CD4-positive, alpha-beta T cell treated with Interleukin-17A for 4 hours (primary cell): ENCODE measurements at places on chromosomes 11 and 22.

- no peak for DNase-seq
These were observed 253.2 kb downstream of the LARGE1 start for GRCh38 chr22:33666961-33667619.

GRCh38 chr11:10233581-10233980 lies 60.4 kb downstream of the SBF2 start:
- DNase-seq: no peak

DNA sequence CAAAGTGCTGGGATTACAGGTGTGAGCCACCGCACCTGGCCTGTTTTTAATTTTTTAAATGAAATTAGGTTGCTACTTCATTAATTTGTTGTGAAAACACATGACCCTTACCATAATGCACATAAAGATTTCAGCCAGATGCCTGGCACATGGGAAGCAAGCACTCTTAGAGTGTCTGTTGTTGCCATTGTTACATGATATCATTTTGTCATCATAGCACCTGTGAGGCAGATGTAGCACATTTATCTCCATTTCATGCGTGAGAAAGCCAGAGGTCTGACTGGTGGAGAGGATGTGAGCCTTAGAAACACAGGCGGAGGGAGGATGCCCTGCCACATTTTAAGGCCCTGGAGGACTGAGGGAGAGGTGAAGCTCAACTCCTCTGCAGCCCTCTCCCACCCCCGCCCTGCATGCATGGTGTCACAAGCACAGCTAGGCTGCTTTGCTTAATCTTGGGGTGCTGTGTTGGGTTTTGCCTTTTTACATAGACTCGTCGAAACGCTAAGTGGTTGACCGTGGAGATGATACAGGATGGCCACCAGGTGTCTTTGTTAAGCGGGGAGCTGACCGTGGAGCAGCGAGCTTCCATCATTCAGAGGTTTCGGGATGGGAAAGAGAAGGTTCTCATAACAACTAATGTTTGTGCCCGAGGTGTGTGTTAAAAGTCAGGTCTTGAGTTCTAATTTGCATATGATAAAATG lies 14.0 kb downstream of the DDX25 start:
- DNase-seq: no peak

- no peak for DNase-seq
These were observed 12.1 kb upstream of the DNAJB7 start for GRCh38 chr22:40874016-40874415.

GRCh38 chr11:64083398-64084080 lies 47.8 kb downstream of the FLRT1 start:
- DNase-seq: no peak

DNA sequence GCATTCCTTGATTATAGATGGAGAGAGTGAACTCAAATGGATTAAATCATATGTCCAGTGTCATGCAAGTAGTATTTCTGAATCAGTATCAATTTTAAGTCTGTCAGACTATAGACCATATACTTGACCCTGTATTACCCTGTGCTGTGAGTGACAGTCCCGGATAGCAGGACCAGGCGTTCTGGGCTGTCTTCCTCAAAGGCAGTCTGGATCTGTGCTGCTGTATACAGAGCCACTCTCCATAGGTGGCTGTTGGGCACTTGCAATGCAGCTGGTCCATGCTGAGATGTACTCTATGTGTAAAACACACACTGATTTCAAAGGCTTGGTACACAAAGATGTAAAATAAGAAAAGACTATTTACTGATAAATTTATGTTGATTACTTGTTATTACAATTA lies 294.3 kb downstream of the OPCML start:
- no peak for DNase-seq

- DNase-seq: no peak
These were observed 407.5 kb upstream of the ANO5 start for GRCh38 chr11:21785351-21785750.

DNA sequence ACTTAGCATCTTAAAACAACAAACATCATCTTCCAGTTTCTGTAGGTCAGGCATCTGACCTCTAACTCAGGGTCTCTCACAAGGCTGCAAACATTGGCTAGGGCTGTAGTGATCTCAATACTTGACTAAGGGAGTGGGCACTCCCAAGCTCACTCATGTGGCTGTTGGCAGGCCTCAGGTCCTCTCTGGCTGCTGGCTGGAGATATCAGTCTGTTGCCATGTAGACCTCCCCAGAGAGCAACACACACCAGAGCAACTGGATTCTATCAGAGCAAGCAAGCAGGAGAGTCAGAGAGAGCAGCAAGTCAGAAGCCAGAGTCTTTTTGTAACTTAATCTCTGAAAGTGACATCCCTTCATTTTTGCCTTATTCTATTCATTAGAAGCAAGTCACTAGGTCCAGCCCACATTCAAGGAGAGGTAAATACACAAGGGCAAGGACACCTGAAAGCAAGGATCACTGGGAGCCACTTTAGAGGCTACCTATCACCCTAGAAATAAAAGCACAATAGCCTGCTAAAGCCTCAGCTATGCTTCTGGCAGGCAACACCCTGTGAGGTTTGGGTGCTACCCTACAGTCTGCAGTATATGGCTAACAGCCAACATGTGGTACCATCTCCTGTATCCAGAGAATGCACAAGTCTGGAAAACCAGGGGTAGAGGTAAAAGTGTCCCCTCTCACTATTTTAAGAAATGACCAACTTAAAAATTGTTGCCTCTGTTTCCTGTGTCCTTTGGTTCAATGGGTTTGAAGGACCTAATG lies 33.5 kb upstream of the CD44 start:
- DNase-seq: no peak

- DNase-seq: no peak
These were observed 31.2 kb downstream of the C11orf71 start for GRCh38 chr11:114368918-114369680.

DNA sequence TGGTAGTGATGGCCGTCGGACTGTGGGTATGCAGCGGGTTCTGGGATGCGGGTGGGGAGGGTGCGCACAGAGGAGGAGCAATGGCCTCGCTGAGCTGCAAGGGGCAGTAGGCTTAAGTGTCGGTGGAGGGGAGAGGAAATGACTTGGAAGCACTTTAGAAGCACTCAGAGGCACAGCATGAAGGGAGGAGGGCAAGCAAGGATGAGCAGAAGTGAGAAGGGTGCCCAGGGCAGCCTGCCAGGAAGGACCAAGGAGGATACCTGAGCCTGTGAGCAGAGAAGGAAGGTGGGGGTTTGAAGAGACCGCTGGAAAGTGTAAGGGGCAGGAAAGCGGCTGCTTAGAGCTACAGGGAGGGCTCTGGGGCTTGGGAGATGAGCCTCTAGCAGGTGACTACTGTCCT lies 330 bp downstream of the SLC5A1 start:
- DNase-seq: no peak

DNA sequence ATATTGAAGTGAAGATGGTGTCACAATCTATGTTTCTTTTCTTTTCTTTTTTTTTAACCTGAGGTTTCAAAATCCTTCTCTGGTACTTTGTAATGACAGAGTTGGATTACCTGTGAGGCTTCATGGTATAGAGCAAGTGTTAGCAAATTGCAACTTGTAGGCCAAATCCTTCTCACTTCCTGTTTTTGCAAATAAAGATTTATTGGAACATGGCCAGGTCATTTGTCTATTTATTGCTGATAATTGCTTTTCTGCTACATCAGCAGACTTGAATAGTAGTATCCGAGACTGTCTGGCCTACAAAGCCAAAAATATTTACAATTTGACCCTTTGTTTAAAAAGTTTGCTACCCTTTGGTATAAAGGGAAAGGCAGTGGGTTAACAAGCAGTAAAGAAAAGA lies 1059.4 kb upstream of the CCDC90B start:
- no peak for DNase-seq

DNA sequence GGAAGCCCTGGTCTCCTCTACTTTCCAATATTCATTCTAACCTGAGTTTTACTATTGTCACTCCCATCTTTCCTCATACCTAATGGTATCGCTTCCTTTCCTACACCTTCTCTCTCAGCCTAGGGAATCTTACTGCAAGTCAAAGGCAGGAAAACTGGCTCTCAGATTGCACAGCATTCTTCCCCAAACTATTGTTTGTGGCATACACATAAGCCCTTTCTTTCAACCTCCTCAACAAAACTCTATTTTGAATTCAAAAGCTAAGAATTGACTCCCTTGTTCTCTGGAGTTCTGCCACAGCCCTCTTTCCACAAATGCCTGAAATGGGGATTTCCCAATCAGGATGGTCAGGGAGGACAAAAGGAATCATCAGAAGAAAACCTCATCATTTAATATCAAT lies 181.5 kb downstream of the FAM76B start:
- DNase-seq: no peak

DNA sequence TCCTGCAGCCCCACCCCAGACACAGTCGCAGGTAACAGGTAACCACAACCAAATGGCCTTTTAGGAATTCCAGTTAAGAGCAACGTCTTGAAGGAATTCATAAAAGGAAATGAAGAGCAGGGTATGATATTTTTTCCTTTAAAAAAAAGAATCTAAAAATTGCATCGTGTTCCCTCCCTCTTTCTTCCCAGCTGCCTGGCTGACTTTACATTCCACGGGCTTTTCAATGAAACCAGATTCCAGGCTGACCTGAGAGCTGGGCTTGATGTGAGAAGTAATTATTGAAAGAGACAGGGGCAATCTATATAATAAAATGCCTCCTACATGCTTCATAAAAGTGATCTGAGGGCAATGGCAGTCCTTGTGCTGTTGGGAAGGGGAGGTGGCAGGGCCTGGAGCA lies 57.3 kb upstream of the EIF3D start:
- DNase-seq: no peak

DNA sequence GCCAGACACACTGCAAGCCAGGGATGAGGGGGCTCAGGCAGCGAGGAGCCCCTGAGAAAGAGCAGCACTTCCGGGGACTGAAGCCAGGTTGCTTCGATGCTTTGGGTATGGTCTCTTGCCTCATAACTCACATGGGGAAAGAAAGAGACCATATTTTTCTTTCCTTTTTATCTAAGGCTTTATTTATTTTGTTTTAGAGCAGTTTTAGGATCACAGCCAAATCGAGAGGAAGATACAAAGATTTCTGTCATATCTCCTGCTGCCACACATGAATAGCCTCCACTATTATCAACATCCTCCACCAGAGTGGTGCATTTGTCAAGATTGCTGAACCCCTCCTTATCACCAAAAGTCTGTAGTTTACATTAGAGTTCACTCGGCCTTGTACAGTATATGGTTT lies 24.3 kb upstream of the ADSL start:
- DNase-seq: no peak

DNA sequence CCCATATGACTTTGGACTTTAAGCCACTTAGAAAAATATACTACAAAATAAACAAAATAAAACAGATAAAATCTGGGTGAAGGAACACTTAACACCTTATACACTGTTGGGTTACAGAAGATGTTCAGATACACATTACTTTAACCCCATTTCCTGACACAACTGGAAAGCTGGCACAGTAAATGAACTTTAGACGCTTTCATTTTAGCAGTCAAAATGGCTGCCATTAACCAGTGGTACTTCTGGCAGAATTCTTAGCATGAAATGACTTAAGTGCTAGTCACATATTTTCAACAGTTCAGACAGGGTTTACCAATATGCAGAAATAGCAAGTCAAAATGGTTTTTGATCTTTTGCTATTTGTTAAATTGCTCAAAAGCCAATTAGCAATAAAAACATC lies 37.9 kb downstream of the PIK3C2A start:
- no peak for DNase-seq

- DNase-seq: peak; percentile 46
These were observed 74.6 kb upstream of the TEAD1 start for GRCh38 chr11:12599408-12600143.

- no peak for DNase-seq
These were observed 113.4 kb downstream of the CTNND1 start for GRCh38 chr11:57874981-57875380.

- no peak for DNase-seq
These were observed 24.0 kb upstream of the ROBO3 start for GRCh38 chr11:124841201-124841600.

GRCh38 chr22:18032455-18033101 lies 8.2 kb upstream of the MICAL3 start:
- no peak for DNase-seq

- peak; percentile 67 for DNase-seq
These were observed 42.0 kb downstream of the FAM83F start for GRCh38 chr22:40036591-40037225.

- DNase-seq: no peak
These were observed 6.1 kb upstream of the B3GAT1 start for GRCh38 chr11:134417871-134418840.

DNA sequence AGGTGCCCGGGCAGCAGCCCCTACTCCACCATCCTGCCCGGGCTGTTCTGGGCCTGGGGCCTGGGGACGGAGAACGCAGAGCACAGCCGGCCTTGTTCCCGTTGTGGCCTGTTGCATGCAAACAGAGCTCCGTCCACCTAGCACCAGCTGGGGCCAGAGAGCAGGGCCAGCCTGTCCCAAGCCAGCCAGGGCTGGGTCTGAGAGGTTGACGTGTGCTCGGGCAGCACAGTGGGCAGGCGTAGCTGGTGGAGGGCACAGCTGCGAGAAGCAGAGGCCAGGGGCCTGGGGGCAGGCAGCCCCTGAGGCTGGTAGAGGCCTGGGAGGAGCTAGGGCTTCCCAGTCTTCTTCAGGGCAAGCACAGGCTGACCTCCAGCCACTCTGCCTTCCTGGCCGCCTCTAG lies 1192.6 kb downstream of the BRD1 start:
- DNase-seq: no peak

- DNase-seq: no peak
These were observed at the start of gene PHF21B for GRCh38 chr22:45009606-45010531. Gene PHF21B, minus strand, starts transcription at chr22:45010005. Its CDS starts 456 bp downstream, at chr22:45009549.

GRCh38 chr11:43835104-43835503 lies 45.5 kb upstream of the ALKBH3 start:
- DNase-seq: no peak

- DNase-seq: peak; percentile 57
These were observed 54.3 kb downstream of the SYTL2 start for GRCh38 chr11:85756401-85757200.

GRCh38 chr22:19429950-19430889 lies 1.3 kb downstream of the HIRA start:
- peak; percentile 57 for DNase-seq

DNA sequence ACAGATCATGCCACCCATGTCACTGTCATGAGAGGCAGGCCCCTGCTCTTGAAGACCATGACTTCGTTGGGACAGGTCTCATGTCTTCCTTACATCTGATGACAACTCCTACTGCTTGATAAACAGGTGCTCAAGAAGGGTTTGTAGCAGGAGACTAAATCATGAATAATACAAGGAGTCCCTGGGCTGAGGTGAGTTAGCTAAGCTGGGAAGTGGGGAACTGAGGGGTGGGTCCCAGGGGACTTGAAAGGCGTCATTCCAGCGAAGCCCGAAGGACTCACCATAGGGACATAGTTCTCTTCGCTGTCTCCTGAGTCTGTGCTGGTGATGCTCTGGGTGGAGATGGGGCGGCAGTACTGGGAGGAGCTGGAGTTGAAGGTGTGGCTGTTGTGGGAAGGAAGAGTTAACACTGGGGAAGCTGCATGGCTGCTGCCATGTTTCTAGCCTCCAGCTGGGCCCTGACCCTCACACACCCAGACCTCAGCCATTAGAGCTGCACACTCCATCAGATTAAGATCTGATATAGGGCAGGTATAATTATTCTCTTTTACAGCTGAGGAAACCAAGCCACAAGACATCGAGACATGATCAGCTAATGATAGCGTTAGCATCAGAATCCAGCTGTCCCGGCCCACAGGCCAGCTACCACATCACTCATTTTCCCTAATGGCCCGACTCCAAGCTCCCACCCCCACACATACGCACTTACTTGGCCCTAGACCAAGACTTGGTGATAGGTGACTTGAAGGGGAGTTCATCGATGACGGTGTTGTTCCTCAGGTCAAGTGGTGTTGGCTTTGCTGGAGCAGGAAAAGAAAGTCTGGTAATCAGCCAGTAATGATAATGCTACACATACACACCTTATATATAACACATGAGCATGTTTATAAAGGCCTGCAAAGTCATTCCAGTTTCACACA lies 32.9 kb downstream of the USP35 start:
- DNase-seq: no peak

GRCh38 chr22:33400061-33400840 lies 342.1 kb upstream of the SYN3 start:
- no peak for DNase-seq
